LHCN-M2 (cell line): ENCODE measurements at places on chromosomes 12 and 14.

DNA sequence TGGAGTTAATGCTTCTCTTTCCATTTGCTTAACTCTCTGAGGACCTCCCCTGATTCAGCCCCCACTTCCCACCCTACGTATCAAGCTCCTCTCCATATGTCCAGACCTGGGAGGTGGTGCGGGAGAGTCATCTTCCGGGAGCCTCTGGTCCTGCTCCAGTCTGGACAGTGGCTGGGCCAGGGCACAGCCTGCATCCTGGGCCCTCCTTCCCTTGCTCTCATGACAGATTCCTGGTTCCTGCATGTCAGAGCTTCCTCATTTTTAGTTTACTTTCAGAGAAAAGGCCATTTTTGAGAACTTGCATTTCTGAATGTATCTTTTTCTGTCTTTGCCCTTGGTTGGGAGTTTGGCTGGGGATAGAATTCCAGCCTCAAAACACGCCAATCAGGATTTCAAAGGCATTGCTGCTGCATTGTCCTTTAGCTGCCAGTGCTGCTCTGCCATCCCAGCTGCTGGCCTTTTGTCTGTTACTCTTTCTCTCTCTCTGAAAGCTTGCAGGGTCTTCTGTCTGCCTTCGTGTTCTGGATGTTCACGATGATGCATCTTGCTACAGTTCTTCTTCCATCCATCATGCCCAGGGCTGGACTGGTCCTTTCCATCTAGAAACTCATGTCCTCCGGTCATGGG lies 54.7 kb downstream of the SLC6A12 start:
- DNase-seq, result no peak

- DNase-seq, result no peak
These were observed 59.1 kb downstream of the FBXW8 start for GRCh38 chr12:116969615-116970585.

DNA sequence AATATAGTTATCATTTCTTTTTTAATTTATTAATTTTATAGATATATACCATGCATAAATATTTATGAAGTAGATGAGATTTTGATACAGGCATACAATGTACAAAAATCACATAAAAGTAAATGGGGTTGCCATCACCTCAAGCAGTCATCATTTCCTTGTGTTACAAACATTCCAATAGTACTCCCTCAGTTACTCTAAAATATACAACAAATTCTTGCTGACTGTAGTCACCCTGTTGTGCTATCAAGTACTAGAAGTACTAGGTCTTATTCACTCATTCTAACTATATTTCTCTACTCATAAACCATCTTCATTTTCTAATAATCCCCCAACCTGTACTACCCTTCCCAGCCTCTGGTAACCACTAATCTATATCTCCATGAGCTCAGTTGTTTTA lies 432.6 kb upstream of the SYT1 start:
- DNase-seq, result no peak

DNA sequence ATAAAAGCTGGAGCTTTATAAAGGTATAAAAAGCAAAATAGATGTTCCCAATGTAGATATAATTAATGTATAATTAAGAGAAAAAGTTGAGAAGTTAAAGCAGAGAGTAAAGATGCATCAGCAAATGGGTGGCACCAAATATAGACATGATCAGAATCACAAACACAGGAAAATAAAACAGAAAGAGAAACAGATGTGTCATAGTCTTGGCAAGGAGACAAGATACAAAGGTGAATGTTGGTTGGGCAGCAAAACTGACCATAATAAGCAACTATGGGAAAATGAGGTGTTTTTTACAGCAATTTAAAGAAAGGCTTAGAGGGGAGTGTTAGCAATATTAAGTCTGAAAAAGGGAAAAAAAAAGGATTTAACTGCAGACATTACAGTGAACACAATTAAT lies 135.4 kb upstream of the CLEC14A start:
- DNase-seq, result peak; percentile 76

DNA sequence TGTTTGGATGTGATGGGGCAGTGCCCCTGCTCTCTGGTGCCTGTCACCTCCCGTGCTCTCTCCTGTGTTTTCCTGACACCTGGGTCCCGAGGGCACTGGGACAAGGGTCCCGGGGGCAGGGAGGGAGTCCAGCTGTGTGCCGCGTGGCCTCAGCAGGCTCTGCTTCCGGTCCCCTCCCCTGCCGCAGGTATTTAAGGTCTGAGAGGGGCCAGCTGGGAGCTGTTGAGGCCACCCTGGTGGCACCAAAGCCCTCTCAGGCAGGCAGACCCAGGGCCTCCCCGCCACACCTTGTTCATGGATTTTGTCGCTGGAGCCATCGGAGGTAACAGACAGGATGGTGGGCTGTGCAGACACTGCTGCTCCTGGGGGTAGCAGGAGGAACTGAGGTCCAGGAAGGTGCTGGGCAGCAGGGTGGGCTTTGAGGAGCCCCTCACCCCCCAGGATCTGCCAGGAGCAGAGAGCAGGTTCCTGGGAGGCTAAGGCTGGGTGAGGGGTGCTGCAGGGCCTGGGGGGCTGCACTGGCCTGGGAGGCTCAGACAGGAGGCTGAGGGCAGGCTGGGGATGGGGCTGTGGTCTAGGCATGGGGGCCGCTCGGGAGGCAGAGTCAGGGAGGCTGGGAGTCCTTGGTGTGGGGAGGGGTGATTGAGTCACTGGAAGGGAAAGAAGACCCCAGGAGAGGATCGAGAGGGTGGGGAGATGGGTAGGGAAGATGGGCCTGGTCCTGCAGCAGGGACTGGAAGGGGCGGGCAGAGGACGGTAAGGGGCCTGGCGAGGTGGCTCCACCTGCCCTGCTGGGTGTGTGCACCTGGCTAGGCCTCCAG lies at the start of gene SLC25A47:
TSS of gene SLC25A47 (plus strand) at position 219 of the 821 bp plus-strand sequence. CDS start at position 295, 76 bp downstream.
- no peak for DNase-seq

- DNase-seq, result no peak
These were observed 13.1 kb downstream of the METAP2 start for GRCh38 chr12:95487024-95487423.

GRCh38 chr12:25320123-25321006 lies 69.6 kb upstream of the KRAS start:
- no peak for DNase-seq

GRCh38 chr14:39492267-39492666 lies 60.0 kb upstream of the FBXO33 start:
- peak; percentile 62 for DNase-seq

- DNase-seq, result no peak
These were observed 3.7 kb upstream of the STAC3 start for GRCh38 chr12:57254506-57255280.

GRCh38 chr12:69998922-69999321 lies 173.9 kb downstream of the MYRFL start:
- DNase-seq, result no peak

DNA sequence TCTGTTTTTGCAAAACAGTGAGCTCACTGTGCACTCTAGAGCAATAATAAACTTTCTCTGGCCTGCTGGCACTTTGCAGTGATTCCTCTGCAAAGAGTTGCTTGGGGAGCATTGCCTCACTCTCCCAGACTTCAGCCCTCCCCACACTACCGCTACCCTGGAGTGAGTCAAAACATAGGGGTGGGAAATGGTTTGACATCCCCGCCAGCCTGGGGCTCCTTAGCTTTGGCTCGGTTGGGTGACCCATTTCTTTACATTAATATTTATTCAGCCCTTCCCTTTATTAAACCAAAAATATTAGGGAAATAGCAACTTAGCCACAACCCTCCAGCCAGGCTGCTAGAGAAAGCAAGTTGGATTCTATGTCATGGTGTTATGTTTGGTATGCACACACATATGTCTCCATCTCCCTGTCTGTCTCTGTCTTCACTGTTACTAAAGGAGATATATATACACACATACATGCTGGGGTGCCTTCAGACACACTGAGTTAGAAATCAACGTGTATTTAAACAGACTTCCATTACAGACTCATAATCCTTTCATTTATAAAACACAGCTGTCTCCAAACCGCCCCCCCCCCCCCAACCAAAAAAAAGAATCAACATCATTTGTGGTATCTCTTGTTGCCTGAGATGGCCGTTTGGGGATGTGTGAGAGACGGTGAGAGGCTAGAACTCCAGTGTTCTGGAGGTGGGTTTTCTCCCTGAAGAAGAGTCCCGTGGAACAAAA lies 3.4 kb upstream of the IRF2BPL start:
- DNase-seq, result no peak

DNA sequence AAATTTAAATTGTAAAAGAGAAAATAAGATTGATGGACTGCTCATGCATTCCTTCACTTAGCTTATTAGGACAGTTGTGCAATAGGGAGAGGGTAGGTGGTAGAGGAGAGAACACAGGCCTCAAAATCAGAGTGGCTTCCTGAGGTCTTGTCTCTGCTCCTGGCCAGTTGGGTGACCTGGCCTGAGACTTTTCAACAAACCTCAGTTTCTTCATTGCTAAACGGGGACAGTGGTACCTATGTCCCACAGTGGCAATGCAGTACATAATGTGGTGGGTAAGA lies 2.6 kb downstream of the MAP3K12 start:
- no peak for DNase-seq

DNA sequence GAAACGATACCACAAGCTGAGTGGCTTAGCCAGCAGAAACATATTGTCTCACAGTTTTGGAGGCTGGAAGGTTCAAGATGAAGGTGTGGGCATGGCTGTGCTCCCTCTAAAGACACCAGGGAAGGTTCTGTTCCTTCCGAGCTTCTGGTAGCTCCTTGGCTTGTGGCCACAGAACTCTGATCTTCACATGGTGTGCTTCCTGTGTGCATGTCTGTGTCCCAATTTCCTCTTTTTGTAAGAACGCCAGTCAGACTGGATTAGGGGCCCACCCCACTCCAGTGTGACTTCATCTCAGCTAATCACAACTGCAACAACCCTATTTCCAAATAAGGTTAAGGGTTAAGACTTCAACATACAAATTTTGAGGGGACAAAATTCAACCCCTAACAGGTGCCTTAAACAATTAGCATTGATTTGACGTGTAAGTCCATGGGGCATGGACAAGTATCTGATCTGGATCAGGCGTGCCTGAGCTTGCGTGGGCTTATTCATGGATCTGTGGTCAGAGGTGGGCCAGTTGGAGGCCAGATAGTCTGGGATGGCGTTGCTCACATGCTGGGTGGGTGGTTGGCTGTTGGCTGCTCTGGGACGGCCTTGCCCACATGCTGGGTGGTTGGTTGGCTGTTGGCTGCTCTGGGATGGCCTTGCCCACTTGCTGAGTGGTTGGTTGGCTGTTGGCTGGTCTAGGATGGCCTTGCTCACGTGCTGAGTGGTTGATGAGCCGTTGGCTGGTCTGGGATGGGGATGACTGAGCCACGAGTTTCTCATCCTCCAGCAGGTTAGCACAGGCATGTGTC lies 88.5 kb downstream of the LGMN start:
- no peak for DNase-seq

- no peak for DNase-seq
These were observed 65.1 kb downstream of the SIX6 start for GRCh38 chr14:60573943-60574495.

GRCh38 chr14:79137836-79138235 lies 967.7 kb downstream of the NRXN3 start:
- no peak for DNase-seq

- no peak for DNase-seq
These were observed 20.1 kb upstream of the RPLP0 start for GRCh38 chr12:120220838-120221575.

DNA sequence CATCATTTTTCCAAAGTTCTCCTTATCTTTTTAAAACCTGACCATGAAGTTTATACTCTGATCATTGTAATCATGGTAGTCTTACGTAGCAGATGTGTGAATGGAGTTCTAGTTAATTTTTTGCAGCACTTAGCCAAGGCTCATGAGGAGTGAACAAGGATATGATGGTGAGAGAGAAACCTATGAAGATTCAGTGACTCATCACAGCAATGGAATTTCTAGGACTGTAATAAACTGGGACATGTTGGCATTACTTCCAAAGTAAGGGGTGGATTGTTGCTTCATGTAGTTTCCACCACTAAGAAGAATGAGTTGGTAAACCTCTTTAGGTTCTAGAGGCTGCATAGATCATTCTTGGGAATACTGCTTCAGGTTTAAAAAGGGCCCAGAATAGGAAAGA lies 102.7 kb downstream of the LRRIQ1 start:
- DNase-seq, result no peak

DNA sequence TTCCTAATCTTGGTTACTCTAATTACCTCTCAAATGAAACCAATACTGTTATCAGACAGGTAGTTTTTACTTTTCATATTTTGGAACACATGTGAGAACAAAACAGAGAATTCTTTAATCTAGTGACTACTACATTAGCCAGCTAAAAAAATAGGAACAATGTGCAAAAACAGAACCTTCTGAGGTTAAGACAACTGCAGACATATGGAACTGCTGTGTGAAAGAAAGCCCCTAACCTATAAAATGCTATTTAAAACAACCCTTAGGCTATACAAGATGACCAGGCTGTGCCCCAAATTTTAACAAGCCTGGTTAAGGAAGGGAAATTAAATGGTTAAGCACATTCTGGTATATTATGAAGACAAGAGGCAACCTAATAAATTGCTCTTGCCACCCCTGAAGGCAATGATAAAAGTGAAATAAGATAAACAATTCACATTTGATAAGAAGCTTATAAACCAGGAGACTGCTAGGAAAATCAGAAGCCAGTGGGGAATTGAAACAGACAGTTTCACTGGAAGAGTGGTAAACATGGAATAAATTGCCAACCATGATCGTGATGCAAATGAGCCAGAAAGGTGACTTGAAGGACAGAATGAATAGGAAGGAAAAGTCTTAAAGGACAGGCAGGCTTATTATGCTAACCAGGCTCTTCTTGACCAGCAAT lies 7.4 kb downstream of the GTSF1 start:
- no peak for DNase-seq

DNA sequence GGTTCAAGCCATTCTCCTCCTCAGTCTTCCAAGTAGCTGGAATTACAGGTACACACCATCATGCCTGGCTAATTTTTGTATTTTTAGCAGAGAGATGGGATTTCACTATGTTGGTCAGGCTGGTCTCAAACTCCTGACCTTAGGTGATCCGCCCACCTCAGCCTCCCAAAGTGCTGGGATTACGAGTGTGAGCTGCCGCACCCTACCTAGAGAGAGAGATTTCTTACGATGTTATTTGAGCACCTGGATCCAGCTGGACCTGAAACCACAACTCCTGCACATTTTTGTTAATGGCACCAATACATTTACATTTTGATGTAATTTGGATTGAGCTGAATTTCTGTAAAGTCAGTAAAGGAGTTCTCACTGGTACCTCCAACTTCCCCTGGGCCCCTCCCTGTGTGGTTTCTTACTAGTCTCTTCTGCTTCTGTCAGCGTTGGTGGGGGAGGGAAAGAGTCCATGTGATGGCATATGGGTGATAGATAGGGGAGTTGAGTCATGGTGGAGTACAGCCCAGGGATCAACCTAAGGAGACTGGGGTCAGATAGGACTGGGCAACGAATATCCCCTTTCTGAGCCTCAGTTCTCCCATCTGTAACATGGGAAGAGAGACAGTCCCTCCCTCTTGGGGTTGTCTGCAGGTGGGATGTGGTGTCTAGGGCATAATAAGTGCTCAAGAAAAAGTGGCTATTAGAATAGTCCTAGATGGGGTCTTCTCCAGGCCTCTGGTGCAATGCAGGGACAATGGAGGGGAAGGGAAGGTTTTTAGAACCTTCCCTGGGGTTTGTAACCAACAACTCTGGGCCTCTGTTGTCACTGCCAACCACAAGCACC lies 83.3 kb upstream of the MED13L start:
- DNase-seq, result no peak
